ENCODE measurements at places on chromosomes 12 and 14. TPM values are rescaled to one million over a fixed set of nuclear protein-coding genes. Genes with fewer than 3 reads are reported as not detected.

DNA sequence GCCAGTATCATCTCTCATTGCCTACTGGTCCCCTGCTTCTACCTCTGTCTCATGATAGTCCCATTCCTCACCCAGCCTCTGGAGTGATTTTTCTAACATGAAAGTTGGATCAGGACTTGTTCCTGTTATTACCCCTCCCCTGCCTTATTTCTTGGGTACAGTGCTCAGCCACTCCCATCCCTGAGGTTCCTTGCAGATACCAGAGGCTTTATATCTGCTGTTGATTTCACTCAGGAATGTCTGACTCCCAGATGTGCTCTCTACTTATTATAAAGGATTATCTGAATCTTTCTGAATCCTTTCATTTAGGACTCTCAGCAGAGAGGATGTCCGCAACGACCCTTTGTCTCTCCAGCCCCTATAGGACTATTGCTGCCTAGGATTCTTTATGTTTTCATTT is 111.2 kb downstream of the LRRK2 start:
- no peak for DNase-seq

GRCh38 chr12:40819436-40820108 is 127.3 kb downstream of the CNTN1 start:
- no peak for DNase-seq

DNA sequence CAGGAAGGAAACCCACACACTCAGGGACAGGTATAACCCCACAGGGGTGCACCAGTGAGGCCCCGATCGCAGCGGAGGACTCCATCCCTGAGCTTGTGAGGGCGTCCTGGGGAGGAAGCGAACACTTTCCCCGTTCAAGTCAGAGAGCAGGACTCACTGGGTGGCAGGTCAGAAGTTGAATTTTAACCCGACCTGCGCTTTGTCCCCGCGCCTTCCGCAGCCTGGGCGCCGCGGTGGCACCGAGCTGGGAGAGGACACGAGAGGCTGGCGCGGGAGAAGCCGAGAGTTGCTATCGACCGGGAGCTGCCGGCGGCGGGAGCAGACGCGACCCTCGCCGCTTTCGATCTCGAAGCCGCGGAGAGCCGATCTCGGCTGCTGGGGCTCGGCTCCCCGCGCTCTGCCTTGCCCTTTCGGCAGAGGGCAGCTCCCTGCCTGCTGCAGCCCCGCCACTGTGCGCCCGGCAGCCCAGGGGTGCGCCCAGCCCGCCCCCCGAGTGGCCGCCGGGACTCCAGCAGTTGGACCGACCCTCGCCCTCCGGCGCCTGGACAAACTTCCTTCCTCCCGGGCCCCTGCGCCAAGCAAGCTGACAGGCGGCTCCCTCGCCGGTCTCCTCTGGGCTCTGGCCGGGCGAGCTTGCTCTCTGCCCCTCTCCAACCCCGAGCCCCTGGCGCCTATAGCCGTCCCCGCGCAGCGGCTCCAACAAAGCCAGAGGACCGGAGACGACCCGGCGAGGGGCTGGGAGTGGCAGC is 918 bp downstream of the LIN7A start:
- no peak for DNase-seq

DNA sequence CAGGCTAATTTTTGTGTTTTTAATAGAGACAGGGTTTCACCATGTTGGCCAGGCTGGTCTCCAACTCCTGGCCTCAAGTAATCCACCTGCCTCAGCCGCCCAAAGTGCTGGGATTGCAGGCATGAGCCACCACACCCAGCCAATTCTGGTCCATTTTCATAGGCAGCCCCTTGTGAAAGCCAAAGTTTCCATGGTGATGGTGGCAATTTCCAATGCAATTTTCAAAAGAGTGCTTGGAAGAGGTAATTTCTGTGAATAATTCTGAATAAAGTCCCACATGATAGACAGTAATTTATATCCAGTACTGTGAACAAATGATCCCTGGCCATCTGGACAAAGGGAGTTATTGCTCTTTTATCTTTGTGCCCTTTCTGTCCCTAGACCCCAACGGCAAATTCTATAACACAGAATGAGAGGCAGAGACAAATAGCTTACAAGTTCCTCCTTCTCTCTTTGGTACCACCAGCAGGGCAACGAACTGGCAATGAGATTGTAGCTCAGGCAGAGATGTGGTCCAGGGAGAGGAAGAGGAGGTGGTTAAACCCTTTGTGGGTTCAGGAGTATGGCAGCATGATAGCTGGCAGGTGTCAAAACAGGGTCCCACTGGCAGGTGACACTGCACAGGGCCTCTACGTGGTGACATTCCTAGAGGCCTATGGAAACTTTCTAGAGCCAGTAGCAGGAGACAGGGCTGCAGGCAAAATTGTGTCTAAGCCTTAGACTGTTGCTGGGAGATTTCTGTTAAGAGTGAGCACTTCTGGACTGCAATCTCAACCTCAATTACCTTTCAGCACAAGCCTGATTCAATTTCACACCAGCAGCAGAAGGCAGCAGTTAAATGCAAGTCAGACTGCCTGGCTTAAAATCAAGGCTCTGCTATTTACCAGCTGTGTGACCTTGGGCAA is 46.5 kb downstream of the NT5DC3 start:
- no peak for DNase-seq

CMKLR1 gene
- 20.7 TPM for total RNA-seq

DNA sequence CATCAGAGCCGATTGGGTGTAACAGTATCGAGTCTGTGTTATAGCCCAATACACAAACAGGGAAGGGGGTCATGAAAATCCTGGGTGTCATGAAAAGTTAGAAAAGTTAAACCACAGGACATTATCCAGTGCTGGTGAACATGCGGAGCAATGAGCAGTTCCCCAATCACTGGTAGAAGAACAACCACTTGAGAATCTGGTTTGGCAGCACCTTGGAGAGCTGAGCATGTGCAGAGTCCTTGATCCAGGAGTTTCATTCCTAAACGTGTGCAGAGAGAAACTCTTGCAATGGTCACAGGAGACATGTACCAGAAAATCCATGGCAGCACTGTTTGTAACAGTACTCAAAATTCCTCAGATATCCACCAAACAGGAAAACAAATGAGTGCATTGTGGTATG is 23.0 kb upstream of the JDP2 start:
- no peak for DNase-seq

RNASE2 gene
- 8.2 TPM for total RNA-seq

IL22 gene
- not detected for total RNA-seq

- no peak for DNase-seq
These were observed 20.0 kb downstream of the PTHLH start for GRCh38 chr12:27952510-27952909.

EIF2S3B gene
- total RNA-seq = not detected

GRCh38 chr12:49533331-49533730 is 5.5 kb upstream of the KCNH3 start:
- DNase-seq = no peak

DNA sequence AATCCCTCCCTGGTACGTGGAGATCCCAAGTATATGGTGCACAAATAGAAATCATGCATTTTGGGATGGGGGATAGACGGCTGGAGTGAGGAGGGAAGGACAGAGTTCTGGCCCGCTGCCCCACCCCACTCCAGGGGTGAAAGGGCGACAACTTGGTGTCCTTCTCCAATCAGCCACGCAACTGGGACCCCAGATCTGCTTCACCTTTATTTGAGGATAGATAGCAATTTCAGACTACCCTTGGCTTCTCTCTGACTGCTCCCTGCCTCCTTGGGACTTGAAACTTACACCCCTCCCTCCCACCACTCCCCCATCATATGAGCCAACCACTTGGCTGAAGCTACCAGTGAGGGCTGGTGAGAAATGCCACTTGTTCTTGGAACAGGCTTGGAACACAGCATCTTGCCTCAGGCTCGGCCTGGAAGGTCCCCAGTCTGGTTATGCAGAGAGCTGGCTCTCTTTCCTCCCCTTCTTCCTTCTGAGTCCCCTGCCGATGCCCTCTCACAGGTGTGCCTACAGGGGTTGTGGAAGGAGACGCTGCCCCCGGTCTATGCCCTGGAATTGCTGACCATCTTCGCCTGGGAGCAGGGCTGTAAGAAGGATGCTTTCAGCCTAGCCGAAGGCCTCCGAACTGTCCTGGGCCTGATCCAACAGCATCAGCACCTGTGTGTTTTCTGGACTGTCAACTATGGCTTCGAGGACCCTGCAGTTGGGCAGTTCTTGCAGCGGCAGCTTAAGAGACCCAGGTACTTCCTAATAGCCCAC is 8.1 kb downstream of the OAS3 start:
- no peak for DNase-seq

DNA sequence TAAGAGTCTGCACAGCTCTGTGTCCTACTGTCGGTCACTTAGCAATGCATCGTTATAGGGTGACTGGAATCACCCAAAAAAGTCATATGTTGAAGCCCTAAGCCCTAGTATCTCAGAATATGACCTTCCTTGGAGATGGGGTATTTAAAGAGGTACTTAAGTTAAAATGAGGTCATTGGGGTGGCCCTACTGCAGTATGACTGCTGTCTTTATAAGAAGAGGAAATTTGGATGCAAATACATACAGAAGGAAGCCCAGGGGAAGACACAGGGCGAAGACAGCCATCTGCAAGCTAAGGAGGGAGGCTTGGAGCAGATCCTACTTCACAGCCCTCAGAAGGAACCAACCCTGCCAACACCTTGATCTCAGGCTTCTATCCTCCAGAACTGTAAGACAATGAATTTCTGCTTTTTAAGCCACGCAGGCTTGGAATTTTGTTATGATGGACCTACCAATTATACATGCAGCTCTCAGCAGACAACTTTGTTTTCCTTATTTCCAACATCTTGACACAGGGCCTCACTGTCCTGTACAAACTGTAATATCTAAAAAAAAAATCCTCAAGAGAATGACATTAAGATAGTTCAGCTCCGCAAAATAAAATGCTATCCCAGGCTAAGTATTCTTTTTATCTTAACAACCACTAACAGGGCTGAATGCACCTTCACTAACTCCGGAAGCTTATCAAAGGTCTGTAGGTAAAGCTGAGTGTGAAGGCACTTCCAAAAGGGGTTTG is 40.4 kb downstream of the ZFP36L1 start:
- DNase-seq = no peak

- DNase-seq = no peak
These were observed 8.5 kb downstream of the NFE2 start for GRCh38 chr12:54292083-54292930.

DNA sequence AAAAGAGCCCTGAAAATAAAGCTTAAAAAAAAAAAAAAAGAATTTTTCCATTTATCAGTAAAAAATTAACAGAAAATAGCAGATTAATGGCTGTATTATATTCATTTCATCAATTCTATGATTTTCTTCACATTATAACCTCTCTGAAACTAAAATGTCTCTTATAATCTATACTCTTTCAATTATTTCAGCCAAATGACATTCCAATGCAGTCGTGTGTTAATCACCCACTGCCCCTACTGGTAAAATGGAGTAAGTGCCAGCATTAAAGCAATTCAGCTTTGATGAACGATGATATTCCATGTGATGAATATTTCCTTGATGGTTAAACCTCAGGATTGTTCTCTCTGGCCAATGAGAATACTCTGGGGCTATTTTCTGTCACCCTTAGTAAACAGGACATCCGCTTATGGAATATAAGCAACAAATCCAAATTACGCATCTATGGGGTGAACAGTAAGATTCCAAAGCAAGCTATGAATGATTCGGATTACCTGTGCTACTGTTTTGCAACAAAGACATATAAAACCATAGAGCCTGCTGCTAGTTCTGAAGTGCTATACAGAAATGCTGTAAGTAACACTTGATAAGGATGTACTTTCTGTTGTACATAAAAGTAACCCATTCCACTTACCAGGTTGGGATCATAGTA is 20.3 kb upstream of the SYCP3 start:
- no peak for DNase-seq

- no peak for DNase-seq
These were observed 15.3 kb upstream of the KICS2 start for GRCh38 chr12:64237382-64237781.

All from omental fat pad (tissue), 4 donors.